ENCODE measurements at places on chromosomes 7 and 10.

GRCh38 chr7:138000081-138000701 is 1.7 kb downstream of the CREB3L2 start:
- DNase-seq: no peak

GRCh38 chr10:98414932-98415730 is at the start of gene PYROXD2:
PYROXD2 (minus strand) TSS chr10:98415182; CDS start chr10:98415135, 47 bp downstream.
- DNase-seq: peak; percentile 9

DNA sequence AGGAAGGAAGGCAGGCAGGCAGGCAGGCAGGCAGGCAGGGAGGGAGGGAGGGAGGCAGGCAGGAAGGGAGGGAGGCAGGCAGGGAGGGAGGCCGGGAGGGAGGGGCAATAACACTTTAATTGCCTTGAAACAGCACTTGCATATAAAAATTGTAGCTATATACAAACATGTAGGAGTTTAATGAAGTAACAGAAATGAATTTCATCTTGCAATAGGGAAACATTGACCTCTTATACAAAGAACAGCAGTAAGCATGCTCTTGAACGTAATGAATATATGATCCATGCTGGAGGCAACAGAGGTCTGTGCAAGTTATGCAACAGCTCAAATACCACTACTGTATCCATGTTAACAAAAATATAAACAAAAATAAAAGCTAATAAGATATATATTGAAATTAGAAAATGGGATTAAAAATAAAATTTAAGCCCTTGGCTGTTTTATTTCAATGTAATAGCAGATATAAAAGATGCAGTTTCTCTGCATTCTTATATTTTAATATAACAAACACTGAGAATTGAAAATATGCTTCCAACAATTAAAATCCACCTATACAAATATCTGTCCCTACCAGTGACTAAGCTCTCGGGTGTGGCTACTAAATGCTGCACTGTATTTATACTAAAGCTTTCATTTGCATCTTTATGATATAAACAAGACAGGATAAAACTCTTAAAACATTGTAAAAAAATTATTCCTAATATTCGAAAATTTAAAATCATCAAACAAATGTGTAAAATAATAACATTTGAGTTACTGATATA is 50.3 kb downstream of the CACNA2D1 start:
- DNase-seq: no peak

- DNase-seq: no peak
Observed at GRCh38 chr7:120794106-120794729, 63.7 kb downstream of the TSPAN12 start.

DNA sequence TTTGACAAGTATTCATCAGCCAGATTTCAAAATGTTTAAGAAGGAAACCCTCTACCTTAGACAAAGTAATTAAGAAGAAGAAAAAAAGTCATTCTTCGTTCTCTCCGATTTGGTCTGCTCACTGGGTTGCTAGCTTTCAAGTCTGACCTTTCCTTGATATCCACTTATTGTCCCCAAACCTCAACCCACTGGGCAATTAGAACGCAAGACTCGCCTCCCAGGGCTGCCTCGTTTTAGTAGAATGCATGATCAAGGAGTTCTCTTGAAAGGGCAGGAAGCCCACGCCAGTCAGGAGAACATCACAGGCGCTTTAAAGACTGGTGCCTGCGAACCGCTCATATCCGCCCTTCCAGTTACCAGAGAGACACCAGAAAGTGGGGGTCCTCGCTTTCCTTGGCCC is 637.7 kb downstream of the PARD3 start:
- no peak for DNase-seq

DNA sequence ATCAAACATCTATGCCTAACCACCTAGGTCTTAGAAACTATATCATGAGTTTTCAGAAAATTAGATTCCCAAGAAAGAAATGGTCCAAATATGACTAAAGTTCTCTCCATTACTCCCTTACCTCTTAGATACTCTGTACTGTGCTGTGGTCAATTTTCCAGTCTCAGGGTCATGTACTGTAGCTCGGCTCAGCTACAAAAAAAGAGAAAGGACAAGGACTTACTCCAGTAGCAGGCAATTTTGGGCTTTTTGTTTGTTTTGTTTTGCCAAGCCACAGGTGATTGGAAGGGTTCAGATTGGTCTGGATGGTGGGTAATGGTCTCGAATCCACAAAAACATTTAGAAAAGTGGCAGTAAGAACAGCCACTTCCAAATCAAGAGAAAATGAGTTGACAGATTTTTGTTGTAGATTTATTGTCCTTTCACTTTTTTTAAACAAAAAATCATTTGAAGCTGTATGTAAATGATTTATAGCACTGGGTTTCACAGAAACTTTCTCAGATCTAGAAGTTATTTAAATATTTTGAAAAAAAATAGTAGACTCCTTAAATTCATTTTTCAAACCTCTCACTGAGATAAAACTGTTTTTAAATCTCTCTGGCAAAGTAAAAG is 52.8 kb downstream of the P4HA1 start:
- no peak for DNase-seq

DNA sequence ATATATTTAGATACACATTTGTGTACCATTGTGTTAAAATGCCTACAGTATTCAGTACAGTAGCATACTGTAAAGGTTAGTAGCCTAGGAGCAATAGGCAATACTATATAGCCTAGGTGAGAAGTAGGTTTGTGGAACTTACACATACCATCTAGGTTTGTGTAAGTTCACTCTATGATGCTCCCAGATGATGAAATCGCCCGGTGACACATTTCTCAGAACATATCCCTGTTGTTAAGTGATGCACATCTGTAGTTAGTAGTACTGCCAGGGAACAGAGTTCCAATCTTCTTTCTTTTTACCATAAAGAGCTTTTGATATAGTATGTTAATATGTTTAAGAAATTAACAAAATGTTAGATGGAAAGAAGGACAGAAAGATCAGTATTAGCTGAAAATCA is 138.2 kb downstream of the SNX13 start:
- no peak for DNase-seq

DNA sequence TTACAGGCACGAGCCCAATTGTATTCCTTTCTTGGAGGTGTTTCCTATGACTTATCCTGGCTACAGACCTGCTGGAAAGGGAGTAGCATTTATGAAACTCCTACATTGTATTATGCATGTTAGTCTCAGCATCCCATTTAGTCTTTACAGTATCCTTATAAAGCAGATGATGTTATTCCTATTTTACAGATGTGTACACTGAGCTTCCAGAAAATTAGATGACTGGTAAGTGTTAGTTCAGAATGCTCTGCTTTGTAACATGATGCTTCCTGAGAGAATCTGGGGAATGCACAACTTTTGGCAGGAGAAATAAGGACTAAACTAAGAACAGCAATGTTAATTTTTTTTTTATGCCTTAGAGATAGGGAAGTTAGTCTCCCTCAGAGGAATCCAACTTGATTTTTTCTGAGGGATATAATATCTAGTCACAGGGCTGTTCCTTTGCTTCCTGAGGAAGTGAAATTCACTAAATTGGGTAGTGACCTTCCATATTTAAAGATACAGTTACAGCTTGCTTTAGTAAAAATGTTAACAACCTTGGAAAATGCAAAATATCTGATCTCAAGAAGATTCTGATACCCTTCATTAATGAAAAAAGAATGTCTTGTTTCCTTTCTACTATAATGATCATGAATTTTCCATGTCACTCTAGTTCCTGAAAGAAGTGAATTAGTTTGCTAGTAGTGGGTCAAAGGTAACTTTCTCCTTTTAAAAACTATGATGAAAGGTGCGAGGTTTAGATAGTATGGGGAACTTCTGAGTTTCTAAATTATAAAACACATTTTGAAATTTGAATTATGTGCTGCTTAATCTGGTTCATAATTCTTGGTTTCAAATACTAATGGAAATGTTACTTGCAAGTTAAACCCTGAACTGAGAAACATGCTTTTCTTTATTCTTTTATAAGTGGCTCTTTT is 194.0 kb upstream of the PRPS1L1 start:
- no peak for DNase-seq

GRCh38 chr7:18224138-18224537 is 196.5 kb upstream of the PRPS1L1 start:
- no peak for DNase-seq

GRCh38 chr7:2205036-2205780 is 27.5 kb downstream of the MAD1L1 start:
- no peak for DNase-seq

DNA sequence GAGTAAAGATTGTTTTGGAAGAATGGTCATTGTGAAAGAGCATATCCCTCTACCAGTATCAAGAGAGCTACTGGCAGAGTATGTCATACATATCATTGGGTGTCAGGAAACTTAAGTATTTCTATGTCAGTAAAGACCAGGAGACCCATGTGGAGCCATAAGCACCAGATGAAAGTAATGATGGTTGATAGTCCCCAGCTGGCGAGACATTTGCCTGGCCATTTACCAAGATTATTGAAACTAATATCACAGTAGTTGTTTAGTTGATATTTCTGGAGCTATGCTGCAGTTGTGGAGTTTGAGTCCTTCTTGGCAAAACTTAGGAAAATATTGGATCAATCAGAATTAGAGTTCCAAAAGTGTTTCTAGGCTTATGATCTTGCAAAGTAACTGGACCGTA is 114.8 kb downstream of the SNX10 start:
- no peak for DNase-seq

DNA sequence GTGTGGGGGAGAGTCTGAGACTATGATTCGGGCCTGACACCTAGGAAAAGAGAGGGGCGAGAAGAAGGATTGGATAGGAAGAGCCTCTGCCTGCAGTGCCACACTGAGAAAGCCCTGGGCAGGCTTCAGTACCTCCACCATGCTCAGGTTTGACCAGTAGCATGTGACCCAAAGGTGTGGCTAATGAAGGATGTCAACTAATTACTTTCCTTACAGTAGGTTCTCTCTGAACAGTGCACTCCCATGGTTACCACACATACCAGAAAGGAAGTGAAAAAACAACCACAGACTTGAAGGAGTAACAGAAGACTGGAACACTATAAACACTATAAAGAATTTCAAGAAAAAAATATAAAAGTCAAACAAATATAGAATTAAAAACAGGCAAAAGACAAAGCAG is 46.2 kb downstream of the SEM1 start:
- DNase-seq: no peak

DNA sequence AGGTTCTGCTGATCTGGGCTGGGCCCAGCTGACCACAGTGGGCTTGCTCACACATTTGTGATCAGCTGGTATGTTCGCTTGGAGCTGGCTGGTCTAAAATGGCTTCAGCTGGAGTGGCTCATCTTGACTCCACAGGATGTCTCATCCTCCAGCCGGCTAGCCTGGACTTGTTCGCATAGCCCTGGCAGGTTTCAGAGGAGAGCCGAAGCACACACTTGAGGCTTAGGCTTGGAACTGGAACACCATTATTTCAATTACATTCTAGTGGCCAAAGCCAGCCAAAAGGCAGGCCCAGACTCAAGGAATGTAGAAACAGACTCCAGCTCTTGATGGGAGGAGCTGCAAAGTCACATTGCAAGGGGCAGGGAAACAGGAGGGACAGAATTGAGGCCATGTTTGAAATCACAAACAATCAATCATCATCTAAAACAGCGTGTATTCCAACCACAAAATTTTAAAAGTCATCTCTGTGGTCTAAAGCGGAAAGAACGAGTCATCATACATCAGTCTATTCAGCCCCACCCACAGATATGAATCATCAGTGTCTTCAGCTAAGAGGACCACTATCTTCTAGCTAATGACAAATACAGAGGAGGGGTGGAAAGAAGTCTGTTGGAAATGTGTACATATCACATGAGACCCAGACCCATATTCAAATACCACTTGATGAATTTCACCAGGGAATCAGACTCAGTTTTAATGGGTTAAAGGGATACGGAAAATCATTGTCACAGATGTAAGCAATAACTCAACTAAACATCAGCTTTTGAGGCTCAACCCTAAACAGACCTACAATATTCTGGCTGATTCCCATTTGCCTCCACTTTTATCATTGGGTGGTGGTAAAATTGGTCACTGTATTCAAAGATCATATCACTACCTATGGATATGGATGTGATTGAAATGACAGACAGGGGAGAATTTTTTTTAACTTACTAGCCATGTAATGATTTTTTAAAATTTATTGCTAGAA is 139.0 kb upstream of the MKLN1 start:
- DNase-seq: peak; percentile 38

DNA sequence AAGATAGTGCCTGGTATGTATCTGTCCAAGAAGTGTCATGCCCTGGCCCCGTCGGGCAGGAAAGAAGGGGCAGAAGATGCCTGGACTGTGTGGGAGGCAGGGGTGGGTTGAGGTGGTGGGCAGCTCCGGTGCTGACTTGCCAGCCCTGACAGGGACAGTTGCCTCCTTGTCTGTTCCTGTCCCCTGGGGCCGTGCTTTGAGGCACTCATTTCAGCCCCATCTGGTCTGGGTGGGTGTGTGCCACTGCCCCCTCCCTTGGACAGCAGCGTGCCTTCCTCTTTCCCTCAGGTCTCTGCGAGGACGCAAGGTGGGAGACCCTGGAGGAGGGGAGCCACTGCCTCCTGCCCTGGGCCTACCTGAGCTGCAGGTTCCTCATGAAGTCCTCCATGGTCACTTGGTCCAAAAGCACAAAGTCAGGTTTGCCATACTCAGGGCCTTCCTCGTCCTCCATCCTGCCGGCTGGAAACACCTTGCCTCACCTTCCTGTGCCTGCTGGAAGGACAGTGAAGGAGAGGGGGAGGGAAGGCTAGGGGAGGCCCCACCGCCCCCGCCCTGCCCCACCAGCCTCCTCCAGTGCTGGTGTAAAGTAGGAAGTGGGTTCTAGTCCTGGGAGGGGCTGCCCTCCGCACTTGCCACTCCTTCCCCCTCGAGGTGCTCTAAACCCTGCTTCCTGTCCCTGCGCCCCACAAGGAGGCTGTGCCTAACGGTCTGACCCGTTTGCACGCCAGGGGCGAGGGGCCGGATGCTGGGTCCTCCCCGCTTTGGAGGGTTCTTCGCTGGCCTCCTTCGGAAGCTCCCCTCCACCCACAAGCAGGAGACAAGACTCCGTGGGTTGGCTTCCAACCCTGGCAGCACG is at the start of gene MYO1G:
MYO1G (minus strand) TSS at position 505 of the 856 bp plus-strand sequence; CDS start at position 451, 54 bp downstream.
- DNase-seq: peak; percentile 85

GRCh38 chr7:108669958-108670357 is 100.3 kb downstream of the DNAJB9 start:
- no peak for DNase-seq

GRCh38 chr7:131087756-131088658 is 239.7 kb upstream of the MKLN1 start:
- no peak for DNase-seq

DNA sequence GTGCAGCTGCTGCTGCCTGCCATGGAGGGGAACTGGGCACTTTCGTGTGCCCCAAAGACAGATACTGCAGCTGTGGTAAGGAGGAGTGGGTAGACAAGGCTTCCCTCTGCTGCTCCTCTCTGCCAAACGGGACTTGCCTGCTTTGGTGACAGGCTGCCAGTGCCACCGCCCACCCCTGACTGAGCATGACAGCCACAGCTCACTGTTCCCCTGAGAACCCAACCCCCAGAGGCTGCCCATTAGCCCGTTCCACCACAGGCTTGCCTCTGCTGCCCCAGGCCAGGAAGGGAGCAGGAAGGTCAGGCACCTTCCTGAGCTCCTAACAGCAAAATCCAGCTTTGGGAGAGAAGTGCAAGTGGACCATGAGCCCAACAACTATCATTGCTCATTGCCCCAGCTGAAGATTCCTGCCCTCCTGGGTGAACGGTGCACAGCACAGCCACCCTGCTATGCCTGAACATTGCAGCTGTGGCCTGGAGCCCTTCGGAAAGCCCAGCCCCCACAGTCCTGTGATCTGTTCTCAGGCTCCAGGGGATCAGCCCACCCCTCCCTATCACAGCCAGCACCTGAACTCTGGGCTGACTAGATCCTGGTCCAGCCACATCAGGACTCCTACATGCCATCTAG is 58.7 kb upstream of the ANTXRL start:
- no peak for DNase-seq

- DNase-seq: no peak
Observed at GRCh38 chr10:47300429-47300931, 483 bp downstream of the GDF10 start.

- DNase-seq: no peak
Observed at GRCh38 chr7:98362517-98362916, 38.4 kb downstream of the BAIAP2L1 start.

All from stimulated activated CD4-positive, alpha-beta T cell treated with anti-CD3 and anti-CD28 coated beads, Interleukin-15, amount 100 ng/mL, for 48 hours (primary cell).